Heart right ventricle (tissue), 16 donors: ENCODE measurements at places on chromosomes 13 and 19. TPM values are rescaled to one million over a fixed set of nuclear protein-coding genes. Genes with fewer than 3 reads are reported as not detected.

- no peaks in the 10 kb centered on the region for H3K27me3 ChIP-seq
- no peak for DNase-seq
- no peak overlapping the region for H3K27ac ChIP-seq
- no peak overlapping the region for H3K4me3 ChIP-seq
Observed at GRCh38 chr13:59250336-59251189, 913.2 kb downstream of the DIAPH3 start.

- no peaks in the 10 kb centered on the region for H3K36me3 ChIP-seq
- no peak for DNase-seq
- no peak overlapping the region for H3K27ac ChIP-seq
- H3K4me3 ChIP-seq = no peak overlapping the region
Observed at GRCh38 chr13:30607908-30608307, 9.8 kb upstream of the USPL1 start.

- no peaks in the 10 kb centered on the region for H3K36me3 ChIP-seq
- peak; percentile 76 for DNase-seq
- H3K27ac ChIP-seq = peak overlapping the region; percentile 83
- H3K27me3 ChIP-seq = no peaks in the 10 kb centered on the region
Observed at GRCh38 chr19:45428384-45429231, 4.9 kb upstream of the ERCC1 start.

- no peaks in the 10 kb centered on the region for H3K36me3 ChIP-seq
- H3K27ac ChIP-seq = peak overlapping the region; percentile 61
- H3K27me3 ChIP-seq = no peaks in the 10 kb centered on the region
- no peak for DNase-seq
- H3K4me1 ChIP-seq = peaks cover 14% of the 10 kb centered on the region
Observed at GRCh38 chr13:59391696-59392095, 772.0 kb downstream of the DIAPH3 start.

GRCh38 chr13:66675620-66676019, 554.5 kb downstream of the PCDH9 start:
- no peaks in the 10 kb centered on the region for H3K27me3 ChIP-seq
- no peaks in the 10 kb centered on the region for H3K36me3 ChIP-seq
- no peak overlapping the region for H3K27ac ChIP-seq
- H3K4me3 ChIP-seq = no peak overlapping the region

- no peak overlapping the region for H3K4me3 ChIP-seq
- no peaks in the 10 kb centered on the region for H3K36me3 ChIP-seq
- no peak overlapping the region for H3K27ac ChIP-seq
- DNase-seq = no peak
Observed at GRCh38 chr13:108176685-108177274, 38.6 kb downstream of the LIG4 start.

DNA sequence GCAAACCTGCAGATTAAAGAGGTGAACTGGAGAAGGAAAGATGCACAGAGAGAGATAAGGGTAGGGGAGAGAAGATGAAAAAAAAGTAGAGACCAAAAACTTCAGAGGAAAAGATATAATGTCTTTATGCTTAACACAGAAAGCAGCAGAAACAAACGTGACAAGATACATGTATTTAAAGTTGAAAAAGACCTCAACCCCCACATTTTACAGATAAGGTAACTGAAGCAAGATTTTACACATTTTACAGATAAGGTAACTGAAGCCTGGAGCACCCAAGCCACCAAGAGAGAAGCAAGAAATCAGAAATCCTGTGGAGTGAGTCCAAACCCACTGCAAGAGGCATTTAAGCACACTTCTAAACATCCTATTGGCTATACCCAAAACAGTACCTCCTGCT, 185.3 kb downstream of the TBC1D4 start:
- no peak for DNase-seq
- H3K27ac ChIP-seq = no peak overlapping the region
- H3K4me3 ChIP-seq = no peak overlapping the region
- H3K36me3 ChIP-seq = no peaks in the 10 kb centered on the region
- H3K27me3 ChIP-seq = no peaks in the 10 kb centered on the region

- DNase-seq = no peak
- no peak overlapping the region for H3K4me3 ChIP-seq
- H3K27ac ChIP-seq = no peak overlapping the region
- H3K36me3 ChIP-seq = no peaks in the 10 kb centered on the region
- peaks cover 4% of the 10 kb centered on the region for H3K27me3 ChIP-seq
- no peaks in the 10 kb centered on the region for H3K4me1 ChIP-seq
Observed at GRCh38 chr19:8626842-8627241, 3.6 kb upstream of the NFILZ start.

GRCh38 chr13:93286047-93286446, 59.4 kb downstream of the GPC6 start:
- no peak overlapping the region for H3K27ac ChIP-seq
- H3K4me1 ChIP-seq = no peaks in the 10 kb centered on the region
- no peak overlapping the region for H3K4me3 ChIP-seq
- H3K27me3 ChIP-seq = no peaks in the 10 kb centered on the region

DNA sequence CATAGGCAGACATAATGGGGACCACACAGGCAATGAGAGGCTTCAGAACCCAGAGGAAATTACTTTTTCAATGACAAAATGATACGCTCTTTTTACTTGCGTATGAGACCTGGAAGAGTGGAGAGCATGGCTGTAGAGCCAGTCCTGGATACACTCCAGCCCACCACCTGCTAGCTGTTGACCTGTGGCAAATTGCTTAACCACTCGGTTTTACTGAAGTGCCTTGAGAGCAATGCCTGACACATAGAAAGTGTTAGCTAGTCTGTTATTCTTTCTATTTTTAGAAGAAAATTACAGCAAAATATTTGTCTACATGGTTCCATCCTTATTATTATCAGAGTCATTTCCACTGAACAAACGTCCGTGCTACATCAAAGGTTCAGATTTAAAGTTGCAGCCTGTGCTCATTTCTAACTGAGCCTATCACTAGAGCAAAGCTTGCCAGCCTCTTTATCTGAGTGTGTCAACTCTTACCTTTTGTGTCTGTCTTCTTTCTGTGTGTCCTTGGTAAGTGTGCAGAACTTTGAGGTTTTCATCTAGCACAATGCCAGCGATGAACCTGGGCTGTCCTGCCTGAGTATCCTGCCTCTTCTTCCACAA, 9.6 kb upstream of the GPR183 start:
- peaks cover 58% of the 10 kb centered on the region for H3K4me1 ChIP-seq
- H3K4me3 ChIP-seq = no peak overlapping the region
- no peaks in the 10 kb centered on the region for H3K36me3 ChIP-seq

The ATP1A3 gene
- total RNA-seq = 354 TPM

The CLC gene
- not detected for total RNA-seq

The KRTDAP gene
- total RNA-seq = not detected

The ZNF793 gene
- total RNA-seq = 7.7 TPM

The PSG2 gene
- total RNA-seq = not detected

The ZNF556 gene
- not detected for total RNA-seq
